ENCODE measurements at places on chromosomes 5 and 9.

GRCh38 chr9:77648234-77649108 lies at the start of gene GNA14:
TSS of gene GNA14 (minus strand) at chr9:77648322. CDS start at chr9:77647793, 529 bp downstream.
- H3K27ac ChIP-seq: no peak within 1 kb of the TSS
- peak within 1 kb of the TSS; percentile 79 for H3K4me3 ChIP-seq
- peaks cover 2% of the 10 kb centered on the region for H3K4me1 ChIP-seq

GRCh38 chr9:89886281-89886700 lies 281.5 kb downstream of the GADD45G start:
- no peak overlapping the region for H3K4me3 ChIP-seq
- H3K36me3 ChIP-seq: no peaks in the 10 kb centered on the region
- no peak overlapping the region for H3K27ac ChIP-seq

DNA sequence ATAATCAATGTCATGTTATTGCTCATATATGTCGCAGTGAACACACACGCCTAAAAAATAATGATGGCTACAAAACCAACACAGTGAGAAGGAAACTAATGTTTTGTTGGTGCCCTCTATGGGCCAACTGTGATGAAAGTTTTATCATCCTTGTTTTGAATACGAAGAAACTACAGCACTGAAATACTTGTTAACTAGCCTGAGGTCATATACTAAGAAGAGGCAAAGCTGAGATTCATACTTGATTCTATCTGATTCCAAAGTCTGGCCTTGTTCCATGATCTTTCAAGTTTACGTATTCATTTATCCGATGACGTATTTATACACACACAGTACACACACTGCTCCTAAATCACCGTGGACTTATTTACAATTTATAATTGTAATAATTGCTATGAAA lies 16.1 kb upstream of the DRD1 start:
- no peak overlapping the region for H3K27ac ChIP-seq
- no peaks in the 10 kb centered on the region for H3K36me3 ChIP-seq
- no peaks in the 10 kb centered on the region for H3K4me1 ChIP-seq
- no peaks in the 10 kb centered on the region for H3K27me3 ChIP-seq

GRCh38 chr5:159010661-159011442 lies 88.9 kb downstream of the EBF1 start:
- H3K36me3 ChIP-seq: no peaks in the 10 kb centered on the region
- H3K27ac ChIP-seq: peak overlapping the region; percentile 46
- DNase-seq: no peak
- H3K4me3 ChIP-seq: peak overlapping the region; percentile 69
- peaks cover 43% of the 10 kb centered on the region for H3K4me1 ChIP-seq

DNA sequence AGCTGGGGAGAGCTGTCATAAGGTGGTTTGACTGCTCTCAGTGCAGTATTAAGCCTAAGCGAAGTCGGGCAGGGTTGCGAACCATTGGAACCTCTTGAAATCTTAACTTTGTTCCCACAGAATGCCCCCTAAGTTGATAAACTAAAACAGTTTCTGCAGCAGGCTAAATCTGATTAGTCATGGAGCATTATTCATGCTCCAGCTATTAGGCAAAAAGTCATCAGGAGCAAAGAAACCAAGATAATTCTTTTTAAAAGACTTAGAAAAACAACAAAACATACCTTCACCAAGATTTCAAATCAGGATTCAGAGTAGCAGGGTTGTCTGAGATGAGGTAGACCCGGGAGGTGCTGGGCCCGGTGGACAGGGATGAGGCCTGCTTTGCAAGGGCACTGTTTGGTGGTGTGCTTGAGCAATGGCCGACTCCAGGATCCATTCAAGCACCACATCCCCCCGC lies 69.9 kb upstream of the PLPP1 start:
- H3K27ac ChIP-seq: no peak overlapping the region
- peaks cover 2% of the 10 kb centered on the region for H3K27me3 ChIP-seq
- H3K36me3 ChIP-seq: no peaks in the 10 kb centered on the region

- no peak overlapping the region for H3K4me3 ChIP-seq
- no peaks in the 10 kb centered on the region for H3K4me1 ChIP-seq
- H3K27ac ChIP-seq: no peak overlapping the region
- DNase-seq: no peak
- no peaks in the 10 kb centered on the region for H3K36me3 ChIP-seq
Measured at GRCh38 chr9:84343111-84343521, 2.6 kb upstream of the SLC28A3 start.

- H3K36me3 ChIP-seq: peaks cover 43% of the 10 kb centered on the region
- H3K4me3 ChIP-seq: no peak overlapping the region
- H3K4me1 ChIP-seq: no peaks in the 10 kb centered on the region
- H3K27me3 ChIP-seq: peaks cover 3% of the 10 kb centered on the region
- no peak overlapping the region for H3K27ac ChIP-seq
Measured at GRCh38 chr9:98471185-98471584, 215.7 kb upstream of the TBC1D2 start.

- H3K27ac ChIP-seq: peak overlapping the region; percentile 55
- no peak for DNase-seq
- peaks cover 41% of the 10 kb centered on the region for H3K4me1 ChIP-seq
- H3K4me3 ChIP-seq: no peak overlapping the region
Measured at GRCh38 chr9:105066275-105066865, 138.4 kb upstream of the ABCA1 start.

GRCh38 chr9:132905726-132906125 lies 27.0 kb downstream of the SPACA9 start:
- H3K4me1 ChIP-seq: no peaks in the 10 kb centered on the region
- H3K36me3 ChIP-seq: no peaks in the 10 kb centered on the region
- H3K27me3 ChIP-seq: peaks cover 3% of the 10 kb centered on the region
- H3K27ac ChIP-seq: no peak overlapping the region
- no peak overlapping the region for H3K4me3 ChIP-seq

DNA sequence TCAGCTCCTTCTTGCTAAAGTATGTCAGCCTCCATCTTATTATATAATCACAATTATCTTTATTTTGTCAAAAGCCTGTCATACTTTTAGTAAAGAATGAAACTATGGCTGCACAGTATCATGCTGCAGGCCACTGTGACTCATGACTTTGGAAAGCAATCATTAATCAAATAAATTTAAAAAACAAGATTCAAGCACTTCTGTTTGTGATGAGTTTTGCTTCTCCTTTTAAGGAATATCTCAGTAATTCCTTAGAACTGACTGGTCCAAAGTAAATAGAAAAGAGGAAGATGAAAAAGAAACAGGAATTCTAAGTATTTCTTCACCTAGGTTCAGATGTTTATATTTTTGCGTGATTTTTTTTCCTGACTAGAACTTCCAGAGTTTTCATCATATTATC lies 83.1 kb downstream of the EDIL3 start:
- no peak for DNase-seq
- no peak overlapping the region for H3K27ac ChIP-seq
- H3K27me3 ChIP-seq: no peaks in the 10 kb centered on the region
- peaks cover 5% of the 10 kb centered on the region for H3K36me3 ChIP-seq
- H3K4me3 ChIP-seq: no peak overlapping the region
- H3K4me1 ChIP-seq: peaks cover 3% of the 10 kb centered on the region

DNA sequence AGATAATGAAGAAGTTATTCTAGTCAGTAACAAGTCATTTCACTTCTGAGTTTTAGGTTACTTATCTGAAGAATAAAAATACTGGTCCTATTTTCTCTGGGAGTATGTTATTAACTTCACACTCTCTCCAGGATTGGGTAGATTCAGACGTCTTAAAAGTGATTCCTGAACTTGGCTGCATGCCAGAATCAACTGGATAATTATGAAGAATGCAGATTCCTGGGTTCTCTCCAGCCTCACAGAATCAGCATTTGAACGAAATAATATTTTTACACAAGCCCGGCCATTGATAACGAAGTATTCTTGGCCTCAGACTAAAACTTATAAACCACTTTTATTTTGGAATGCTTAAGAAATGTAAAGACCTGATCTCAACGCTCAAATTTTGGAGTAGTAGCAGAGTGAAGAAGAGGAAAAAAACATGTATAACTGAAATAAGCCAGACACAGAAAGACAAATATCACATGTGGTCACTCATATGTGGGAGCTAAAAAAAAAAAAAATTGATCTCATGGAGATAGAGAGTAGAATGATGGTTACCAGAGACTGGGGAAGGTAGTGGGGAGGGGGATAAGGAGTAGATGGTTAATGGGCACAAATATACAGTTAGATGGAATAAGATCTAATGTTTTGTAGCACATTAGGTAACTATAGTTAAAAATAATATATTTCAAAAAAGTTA lies 507.3 kb downstream of the ISL1 start:
- peaks cover 3% of the 10 kb centered on the region for H3K27me3 ChIP-seq
- H3K36me3 ChIP-seq: no peaks in the 10 kb centered on the region
- no peak overlapping the region for H3K27ac ChIP-seq
- no peaks in the 10 kb centered on the region for H3K4me1 ChIP-seq
- no peak overlapping the region for H3K4me3 ChIP-seq

GRCh38 chr5:5854087-5854486 lies 431.6 kb downstream of the ICE1 start:
- no peak for DNase-seq
- peaks cover 3% of the 10 kb centered on the region for H3K4me1 ChIP-seq
- no peak overlapping the region for H3K4me3 ChIP-seq
- peaks cover 2% of the 10 kb centered on the region for H3K27me3 ChIP-seq
- H3K27ac ChIP-seq: no peak overlapping the region

GRCh38 chr9:2729003-2729402 lies 11.7 kb downstream of the KCNV2 start:
- H3K4me3 ChIP-seq: no peak overlapping the region
- H3K4me1 ChIP-seq: peaks cover 8% of the 10 kb centered on the region
- no peaks in the 10 kb centered on the region for H3K27me3 ChIP-seq
- no peaks in the 10 kb centered on the region for H3K36me3 ChIP-seq
- H3K27ac ChIP-seq: no peak overlapping the region

DNA sequence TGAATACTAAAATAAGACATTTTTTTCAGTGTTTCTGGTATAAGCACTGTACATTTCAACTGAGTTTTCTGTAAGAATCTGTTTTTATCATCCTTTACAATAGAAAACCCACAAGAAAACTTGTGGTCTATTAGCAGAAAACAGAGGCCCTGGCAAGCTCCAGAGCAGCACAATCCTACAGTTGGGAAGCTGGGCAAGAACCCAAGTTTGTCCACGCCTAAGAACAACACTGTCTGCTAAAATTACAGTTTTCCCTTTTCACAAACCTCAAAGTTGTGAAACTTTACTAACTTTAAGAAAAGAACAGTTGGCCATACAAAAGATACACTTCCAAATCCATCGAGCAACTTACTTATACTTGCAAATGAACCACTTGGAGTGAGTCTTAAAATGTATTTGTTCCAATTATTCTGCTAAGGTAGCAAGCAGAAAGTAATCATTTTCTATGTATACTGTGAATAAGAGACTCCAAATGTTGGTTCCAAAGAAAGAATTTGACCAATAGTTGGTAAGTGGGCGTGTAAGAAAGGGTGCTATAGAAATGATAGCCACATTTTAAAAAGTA lies 982.0 kb upstream of the ARRDC3 start:
- no peaks in the 10 kb centered on the region for H3K27me3 ChIP-seq
- no peak overlapping the region for H3K4me3 ChIP-seq
- DNase-seq: no peak
- H3K4me1 ChIP-seq: no peaks in the 10 kb centered on the region

- H3K27me3 ChIP-seq: peaks cover 3% of the 10 kb centered on the region
- H3K27ac ChIP-seq: no peak overlapping the region
- no peaks in the 10 kb centered on the region for H3K4me1 ChIP-seq
Measured at GRCh38 chr9:21856301-21857094, 54.1 kb downstream of the MTAP start.

- H3K27ac ChIP-seq: no peak overlapping the region
- DNase-seq: peak; percentile 21
- H3K4me3 ChIP-seq: no peak overlapping the region
- H3K27me3 ChIP-seq: peaks cover 4% of the 10 kb centered on the region
Measured at GRCh38 chr5:153629027-153629895, 138.8 kb downstream of the GRIA1 start.

- peak; percentile 8 for DNase-seq
- peaks cover 8% of the 10 kb centered on the region for H3K27me3 ChIP-seq
- no peak overlapping the region for H3K27ac ChIP-seq
- H3K36me3 ChIP-seq: no peaks in the 10 kb centered on the region
Measured at GRCh38 chr9:127181595-127182190, 59.3 kb upstream of the ANGPTL2 start.

DNA sequence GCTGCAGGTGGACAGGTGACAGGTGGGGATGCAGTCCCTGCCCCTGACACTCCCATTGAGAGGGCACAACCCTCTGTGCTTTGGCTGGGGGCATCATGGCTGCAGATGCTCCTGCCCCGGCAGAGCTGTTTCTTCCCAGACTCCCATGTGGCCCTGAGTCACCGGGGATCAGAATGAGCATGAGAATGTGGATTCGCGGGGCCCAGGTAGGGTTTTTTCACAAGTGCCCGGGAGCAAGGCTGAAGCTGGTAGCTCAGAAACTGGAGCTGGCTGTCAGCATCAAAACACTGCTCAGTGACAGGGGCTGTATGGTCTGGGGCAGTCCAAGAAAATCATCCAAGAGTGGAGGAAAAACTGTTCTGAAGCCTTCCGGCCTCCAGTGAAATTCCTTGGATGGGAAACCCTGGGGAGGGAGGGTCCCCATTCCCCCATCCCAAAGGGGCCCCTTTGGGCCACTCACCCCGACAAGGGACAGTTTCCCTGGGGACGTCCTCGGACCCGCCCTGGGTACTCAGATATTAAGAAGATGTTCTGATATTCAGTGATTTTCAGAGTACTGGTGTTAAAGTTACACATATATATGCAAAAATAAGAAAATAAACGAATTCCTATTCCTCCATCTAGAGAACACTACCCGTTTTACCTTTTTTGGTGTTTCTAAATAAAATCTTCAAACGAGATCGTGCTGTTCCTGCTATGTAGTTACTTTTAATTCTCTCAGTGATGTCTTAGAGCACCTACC lies 120.1 kb upstream of the LPCAT1 start:
- no peaks in the 10 kb centered on the region for H3K36me3 ChIP-seq
- H3K27ac ChIP-seq: no peak overlapping the region
- peaks cover 24% of the 10 kb centered on the region for H3K4me1 ChIP-seq
- H3K4me3 ChIP-seq: no peak overlapping the region

- no peak for DNase-seq
- peaks cover 8% of the 10 kb centered on the region for H3K4me1 ChIP-seq
- H3K36me3 ChIP-seq: no peaks in the 10 kb centered on the region
- no peaks in the 10 kb centered on the region for H3K27me3 ChIP-seq
- peak overlapping the region; percentile 80 for H3K4me3 ChIP-seq
Measured at GRCh38 chr9:128503870-128504269, 649 bp upstream of the GLE1 start.

- H3K27me3 ChIP-seq: no peaks in the 10 kb centered on the region
- no peak overlapping the region for H3K4me3 ChIP-seq
- DNase-seq: no peak
Measured at GRCh38 chr5:9782826-9783560, 152.8 kb upstream of the TAS2R1 start.

Data from glutamatergic neuron (in vitro differentiated cells).